Activated CD4-positive, alpha-beta T cell treated with anti-CD3 and anti-CD28 coated beads, Interleukin-10, Interleukin-2, amounts not matched to agents 100 ng/mL and 50 ng/mL, durations not matched to agents 16 hours and 8 hours (primary cell): ENCODE measurements at places on chromosomes 12 and 14.

GRCh38 chr12:22916241-22916640 is 291.3 kb downstream of the ETNK1 start:
- DNase-seq, result no peak

GRCh38 chr12:124917841-124918621 is 3.6 kb upstream of the UBC start:
- no peak for DNase-seq

- peak; percentile 42 for DNase-seq
These were observed 436 bp downstream of the VPS33A start for GRCh38 chr12:122265886-122266229.

GRCh38 chr14:67697006-67697405 is 1.4 kb upstream of the RDH11 start:
- no peak for DNase-seq

DNA sequence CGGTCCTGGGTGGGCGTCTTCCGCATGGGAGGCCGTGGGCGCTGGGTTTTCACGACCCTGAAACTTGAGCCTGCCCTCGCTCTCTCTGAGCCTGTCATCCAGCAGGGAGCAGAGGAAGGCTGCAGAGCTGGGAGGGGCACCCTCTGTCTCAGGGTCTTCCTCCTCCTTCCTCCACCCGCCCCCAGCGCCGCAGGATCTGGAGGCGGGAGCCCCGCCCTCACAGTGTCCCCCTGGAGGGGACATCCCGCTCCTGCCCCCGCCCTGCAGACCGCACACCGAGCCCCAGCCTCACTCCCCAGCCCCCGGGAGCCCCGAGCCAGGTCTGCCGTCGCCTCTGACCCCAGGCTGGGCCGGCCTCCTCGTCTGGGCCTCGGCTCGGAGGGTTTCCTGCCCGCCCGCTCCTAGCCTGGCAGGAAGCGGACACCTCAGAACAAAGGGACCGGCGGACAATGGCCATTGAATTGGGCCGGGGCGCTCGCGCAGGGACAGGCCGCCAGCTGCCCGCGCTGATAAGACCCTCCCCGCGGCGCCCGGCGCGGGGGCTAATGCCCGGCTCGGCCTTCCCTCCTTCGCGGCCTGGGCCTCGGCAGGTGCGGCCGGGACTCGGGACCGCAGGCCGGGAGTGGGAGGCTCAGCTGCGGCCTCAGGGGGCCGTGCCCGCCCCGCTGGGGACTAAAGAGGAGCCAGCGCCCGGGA is 15.3 kb upstream of the NUDT14 start:
- DNase-seq, result no peak

- DNase-seq, result no peak
These were observed 579.0 kb upstream of the STXBP6 start for GRCh38 chr14:25628978-25629377.

GRCh38 chr12:113808095-113808951 is 157.8 kb downstream of the RBM19 start:
- no peak for DNase-seq

DNA sequence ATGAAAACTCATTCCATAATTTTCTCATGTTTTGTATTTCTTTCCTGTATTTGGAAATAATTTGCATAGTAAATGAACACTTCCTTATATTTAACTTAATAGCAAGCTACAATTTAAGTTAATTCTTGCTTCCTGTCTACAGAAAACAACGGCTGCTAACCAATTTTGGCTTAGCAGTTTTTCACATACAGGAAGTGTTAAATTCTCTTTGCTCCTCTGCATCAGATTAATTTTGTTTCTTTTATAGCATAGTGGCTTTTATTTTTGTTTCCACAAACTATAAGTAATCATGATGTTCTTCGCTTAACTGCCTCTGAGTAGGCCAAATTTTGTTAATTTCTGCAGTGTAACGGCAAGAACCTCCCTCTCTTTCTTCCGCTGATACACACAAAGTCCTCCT is 182.9 kb downstream of the ALX1 start:
- DNase-seq, result no peak

DNA sequence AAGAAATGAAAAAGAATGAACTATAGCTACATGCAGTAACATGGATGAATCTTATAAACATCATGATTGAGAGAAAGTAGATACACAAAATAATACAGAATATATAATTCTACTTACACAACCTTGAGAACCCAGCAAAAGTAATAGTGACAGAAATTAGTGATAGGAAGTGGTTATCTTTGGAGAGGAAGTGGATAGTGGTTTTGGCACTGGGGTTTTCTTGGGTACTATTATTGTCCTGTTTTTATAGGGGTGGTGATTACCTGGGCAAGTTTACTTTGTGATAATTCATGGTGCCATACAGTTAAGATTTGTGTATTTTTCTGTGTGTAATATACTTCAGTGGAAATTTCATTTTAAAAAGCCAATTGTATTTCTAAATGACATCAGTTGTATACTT is 352.7 kb downstream of the AEBP2 start:
- DNase-seq, result peak; percentile 48

DNA sequence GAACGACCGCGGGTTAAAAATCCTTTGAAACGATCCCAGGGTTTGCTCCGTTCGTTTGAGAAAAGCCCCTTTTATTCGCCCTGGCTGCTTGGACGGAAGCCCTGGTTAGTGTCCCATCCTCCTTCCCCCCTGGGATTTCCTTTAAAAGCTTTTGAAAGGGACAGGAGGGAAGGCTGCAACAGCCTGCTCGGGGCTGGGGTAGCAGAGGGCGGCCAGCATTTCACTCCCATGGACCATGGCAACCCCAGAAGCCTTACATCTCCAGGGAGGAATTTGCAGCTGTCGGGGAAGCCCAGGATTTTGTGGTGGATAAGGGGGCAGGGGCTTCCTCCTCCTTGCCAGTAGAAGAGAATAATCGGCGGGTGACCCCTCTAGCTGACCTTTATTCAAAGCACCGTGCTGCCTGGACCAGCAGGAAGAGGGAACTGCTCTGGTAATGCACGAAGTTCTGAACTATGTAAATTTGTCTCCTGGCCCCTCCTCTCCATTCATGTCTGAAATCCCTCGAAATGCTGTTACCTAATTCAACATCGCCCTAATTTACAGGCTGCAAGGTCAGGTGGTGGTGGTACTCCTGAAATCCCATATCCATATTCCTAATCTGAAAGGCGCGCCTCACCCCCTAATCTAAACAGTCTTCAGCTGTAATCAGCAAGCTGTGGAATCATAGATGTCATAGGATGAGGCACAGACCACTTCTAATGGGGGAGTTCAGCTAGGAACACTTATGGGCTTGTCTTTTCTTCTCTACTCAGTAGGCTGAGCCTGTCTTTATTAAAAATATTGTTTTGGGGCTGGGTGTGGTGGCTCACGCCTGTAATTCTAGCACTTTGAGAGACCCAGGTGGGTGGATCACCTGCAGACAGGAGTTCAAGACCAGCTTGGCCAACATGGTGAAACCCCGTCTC is 1.0 kb upstream of the CLIP1 start:
- no peak for DNase-seq

GRCh38 chr12:15996254-15996653 is 85.1 kb downstream of the DERA start:
- DNase-seq, result no peak

- peak; percentile 33 for DNase-seq
These were observed 7.6 kb upstream of the LRTM2 start for GRCh38 chr12:1812650-1813302.

- no peak for DNase-seq
These were observed 54.2 kb downstream of the TGFB3 start for GRCh38 chr14:75927564-75928087.

DNA sequence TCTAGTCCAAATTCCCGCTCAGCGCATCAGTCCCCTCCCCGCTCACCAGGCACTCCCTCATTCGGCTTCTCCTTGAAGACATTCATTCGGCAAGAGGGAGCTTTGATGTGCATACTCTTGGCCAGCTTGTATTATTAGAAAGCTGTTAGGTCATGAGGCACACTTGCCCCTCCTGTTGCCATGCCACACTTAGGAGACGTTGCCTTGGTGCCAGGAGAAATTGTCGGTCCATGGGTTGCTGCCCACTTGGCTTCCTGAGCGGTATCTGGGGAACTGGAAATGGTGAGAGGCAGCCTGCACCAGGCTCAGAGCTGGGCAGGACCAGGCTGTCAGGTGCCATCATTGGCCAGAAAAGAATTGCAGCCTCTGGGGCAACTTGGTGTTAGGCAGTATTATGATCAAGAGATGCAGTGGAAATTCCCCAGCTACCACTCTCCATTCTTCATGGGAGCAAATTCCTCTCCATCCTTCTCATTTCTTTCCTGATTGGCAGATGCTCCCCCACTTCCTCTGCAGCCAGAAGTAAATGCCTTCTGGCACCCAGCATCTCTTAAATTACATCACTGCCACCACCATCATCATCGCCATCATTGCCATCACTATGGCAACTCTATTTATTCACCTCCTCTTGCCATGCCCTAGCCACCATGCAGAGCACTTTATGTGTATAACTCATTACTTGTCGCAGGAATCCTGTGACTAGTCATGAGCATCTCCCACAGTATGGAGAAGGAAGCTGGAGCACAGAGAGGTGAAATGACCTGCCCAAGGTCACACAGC is 12.4 kb downstream of the CABP1 start:
- no peak for DNase-seq

DNA sequence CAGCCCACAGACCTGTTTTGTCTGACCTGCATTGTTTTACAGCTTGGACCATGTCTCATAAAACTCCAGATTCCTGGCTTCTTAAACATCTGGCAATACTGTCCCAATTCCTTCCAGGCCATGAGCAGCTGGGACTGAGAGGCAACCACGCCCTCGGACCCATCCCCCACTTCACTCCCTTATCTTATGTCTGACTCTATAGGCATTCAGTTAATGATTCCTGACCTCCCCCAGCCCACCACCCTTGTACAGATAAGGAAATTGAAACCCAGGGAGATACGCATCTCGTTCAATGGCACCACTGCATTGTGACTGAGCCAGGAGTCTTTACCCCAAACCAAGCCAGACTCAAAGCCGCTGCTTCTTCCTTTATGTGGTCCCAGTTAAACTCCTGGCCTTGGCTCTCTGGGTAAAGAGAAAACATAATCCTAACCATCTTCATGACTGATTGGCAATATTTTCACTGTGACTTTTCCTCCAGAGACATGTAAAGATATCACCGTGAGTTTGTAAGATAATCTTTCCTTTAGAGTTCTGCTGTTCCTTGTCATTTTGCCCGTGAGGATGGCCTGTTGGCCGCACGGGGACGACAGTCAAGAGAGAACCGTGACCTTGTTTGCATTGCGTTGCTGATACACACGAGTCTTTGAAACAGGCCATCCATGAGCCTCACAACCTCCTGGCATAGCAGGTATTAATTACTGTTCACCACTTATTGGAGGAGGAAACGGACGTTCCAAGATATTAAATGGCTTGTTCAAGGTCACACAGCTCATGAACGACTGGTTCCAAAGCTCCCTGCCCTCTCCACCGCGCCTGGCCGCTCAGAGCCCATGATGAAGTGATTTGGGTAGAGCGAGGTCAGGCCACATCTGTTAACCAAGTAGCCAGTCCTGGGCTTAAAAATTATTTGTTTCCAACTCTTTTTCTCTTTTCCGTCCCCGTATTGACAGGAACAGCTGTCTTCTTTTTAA is 39.4 kb downstream of the MAP1LC3B2 start:
- no peak for DNase-seq

- no peak for DNase-seq
These were observed 2.0 kb upstream of the PCNX1 start for GRCh38 chr14:70905301-70905700.

- DNase-seq, result no peak
These were observed 9.4 kb downstream of the CLBA1 start for GRCh38 chr14:104994978-104995377.

DNA sequence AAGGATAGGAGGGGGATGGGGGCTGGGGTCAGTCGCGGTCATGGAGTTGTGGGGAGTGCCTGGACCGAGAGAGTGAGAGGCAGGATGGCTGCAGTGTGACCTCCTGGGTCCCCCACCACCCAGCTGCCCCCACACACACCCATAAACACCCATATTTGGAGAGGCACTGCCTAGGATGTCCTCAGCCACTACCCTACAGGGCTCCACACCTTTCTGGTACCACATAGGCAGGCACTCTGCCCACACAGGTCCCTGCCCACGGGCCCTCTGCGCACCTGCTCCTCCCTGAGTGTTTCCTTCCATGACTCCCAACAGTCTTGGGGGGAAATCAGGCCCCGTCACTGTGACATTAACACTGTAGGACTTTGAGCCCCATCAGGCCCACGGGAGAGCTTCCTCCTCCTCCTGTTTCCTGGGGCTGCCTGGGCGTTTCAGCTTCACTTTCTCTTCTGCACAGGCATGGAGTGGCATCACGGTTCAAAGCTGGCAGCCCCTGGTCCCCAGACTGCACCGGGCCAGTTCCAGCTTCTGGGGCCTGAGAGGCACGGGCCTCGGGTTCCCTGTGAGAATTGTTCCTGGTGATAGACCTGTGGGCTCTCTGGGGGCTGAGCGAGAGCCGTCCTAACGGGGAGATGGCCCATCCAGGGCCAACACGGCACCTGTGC is 207.0 kb upstream of the C14orf180 start:
- DNase-seq, result no peak

- no peak for DNase-seq
These were observed 390.2 kb downstream of the SOX5 start for GRCh38 chr12:23559268-23559753.

GRCh38 chr14:105739331-105740102 is 213.1 kb downstream of the TMEM121 start:
- DNase-seq, result no peak

GRCh38 chr14:22200977-22201605 is 387.9 kb downstream of the DAD1 start:
- peak; percentile 51 for DNase-seq

- no peak for DNase-seq
These were observed 21.9 kb downstream of the OS9 start for GRCh38 chr12:57715786-57716185.

- DNase-seq, result no peak
These were observed 71.0 kb upstream of the CDKN3 start for GRCh38 chr14:54325766-54326165.

- DNase-seq, result no peak
These were observed 23.8 kb upstream of the PYROXD1 start for GRCh38 chr12:21413369-21414277.

- no peak for DNase-seq
These were observed 12.6 kb upstream of the FAIM2 start for GRCh38 chr12:49916129-49916919.

- no peak for DNase-seq
These were observed 48.9 kb upstream of the DLK1 start for GRCh38 chr14:100677554-100678468.

- DNase-seq, result peak; percentile 10
These were observed 1.1 kb downstream of the SLC6A15 start for GRCh38 chr12:84911271-84912197.

GRCh38 chr12:12338527-12339168 is 11.4 kb downstream of the MANSC1 start:
- DNase-seq, result no peak

DNA sequence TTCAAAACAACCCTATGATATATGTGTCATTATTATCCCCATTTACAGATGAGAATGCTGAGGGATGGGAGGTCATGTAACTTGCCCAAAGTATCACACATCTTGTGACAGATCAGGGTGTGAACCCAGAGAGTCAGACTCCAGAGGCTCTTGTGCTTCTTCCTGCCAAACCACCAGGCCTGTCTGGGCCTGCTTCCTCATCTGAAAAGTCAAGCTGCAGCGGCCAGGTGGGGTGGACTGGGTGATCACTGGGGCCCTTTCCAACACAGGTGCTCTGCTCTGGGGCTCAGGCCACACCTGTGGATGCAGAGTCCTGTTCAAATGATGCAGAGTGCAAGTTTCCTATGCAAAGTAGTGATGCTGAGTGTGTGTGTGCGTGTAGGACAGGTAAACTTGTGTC is 26.7 kb downstream of the TSPAN11 start:
- DNase-seq, result no peak

GRCh38 chr14:72201645-72202044 is 269.4 kb downstream of the RGS6 start:
- DNase-seq, result no peak
